ENCODE measurements at places on chromosomes 11 and 22.

DNA sequence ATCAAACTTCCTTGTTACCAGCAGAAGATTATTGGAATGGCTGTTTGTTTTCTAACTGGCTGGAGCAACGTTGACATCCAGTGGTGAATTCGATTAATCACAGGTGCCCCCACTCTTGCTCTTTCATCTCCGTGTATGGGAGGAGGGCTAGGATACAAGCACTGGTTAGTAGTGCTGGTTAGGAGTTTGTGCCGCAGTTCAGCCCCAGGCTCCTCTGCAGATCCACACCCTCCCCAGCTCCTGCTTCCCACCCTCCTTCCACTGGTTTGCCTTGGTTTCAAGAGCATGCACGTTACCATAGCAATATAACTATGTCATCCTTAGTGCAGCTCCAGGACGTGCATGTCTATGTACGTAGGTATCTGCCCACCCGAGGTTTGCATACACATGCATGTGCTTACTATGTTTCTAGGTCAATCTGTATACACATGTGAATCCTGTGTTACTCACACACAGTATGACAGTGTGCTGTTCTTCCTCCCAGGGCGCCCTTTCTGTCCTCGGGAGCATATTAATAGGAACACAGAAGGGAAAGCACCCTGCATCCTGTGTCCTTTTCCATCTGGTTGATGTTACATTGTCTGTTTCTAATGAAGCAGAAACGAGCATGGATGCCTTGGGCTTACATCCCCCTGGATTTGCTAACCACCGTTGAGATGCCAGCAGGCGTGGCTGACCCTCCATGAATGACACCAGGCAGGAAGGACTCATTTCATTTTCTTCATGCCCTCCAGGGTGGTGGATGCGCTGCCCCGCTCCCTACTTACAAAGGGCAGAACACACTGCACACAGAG is 539.3 kb downstream of the OPCML start:
- no peak for DNase-seq

DNA sequence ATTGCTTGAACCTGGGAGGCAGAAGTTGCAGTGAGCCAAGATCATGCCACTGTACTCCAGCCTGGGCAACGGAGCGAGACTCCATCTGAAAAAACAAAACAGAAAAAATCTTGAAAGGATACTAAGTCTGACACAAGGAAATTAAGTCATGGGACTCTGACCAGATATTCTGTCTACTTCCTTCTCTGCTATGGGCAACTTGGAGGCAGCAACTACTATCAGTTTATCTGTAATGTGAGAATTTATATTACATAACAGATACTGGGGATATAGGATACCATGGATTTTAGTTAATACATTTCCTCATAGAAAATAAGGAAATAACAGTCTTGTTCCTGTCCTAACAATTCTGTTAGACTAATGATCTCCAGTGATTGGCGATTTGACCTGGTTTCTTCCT is 1.6 kb upstream of the SGSM3 start:
- DNase-seq, result no peak

DNA sequence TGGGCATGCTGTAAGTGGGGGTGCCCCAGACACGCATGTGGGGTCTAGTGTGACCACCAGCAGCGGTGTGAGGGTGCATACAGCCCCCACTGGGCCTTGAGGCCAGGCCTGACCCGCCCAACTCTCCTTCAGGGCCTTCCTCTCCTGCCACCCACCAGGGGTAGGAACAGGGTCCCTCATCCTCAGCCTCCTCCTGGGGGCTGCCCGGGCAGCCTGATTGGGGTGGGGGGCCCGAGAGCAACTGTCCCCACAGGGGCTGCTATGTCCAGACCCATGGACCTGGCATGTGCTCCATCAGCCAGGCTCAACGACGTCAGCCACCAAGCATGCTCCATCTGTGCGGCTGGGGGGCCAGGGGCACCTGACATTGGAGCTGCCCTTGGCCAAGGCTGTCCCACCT is 27.2 kb downstream of the RTN4R start:
- no peak for DNase-seq

DNA sequence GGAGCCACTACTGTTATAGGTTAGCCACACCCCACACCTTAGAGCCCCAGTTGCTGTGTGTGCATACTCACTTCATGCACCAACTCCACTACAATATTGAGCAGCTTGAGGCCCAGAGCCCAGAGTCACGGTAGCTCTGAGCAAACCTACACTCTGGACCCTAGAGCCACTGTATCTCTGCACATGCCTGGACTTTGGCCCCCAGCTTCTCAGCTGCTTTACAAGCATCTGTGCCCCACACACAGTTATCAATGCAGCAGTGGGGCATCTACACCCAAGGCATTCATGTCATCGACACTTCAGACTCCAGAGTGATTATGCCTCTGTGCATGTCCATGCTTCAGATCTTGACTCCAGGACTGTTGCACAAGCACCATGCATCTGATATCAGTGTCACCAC is 2.3 kb upstream of the OR5B12 start:
- no peak for DNase-seq

GRCh38 chr11:10457901-10458300 is 2.8 kb downstream of the AMPD3 start:
- DNase-seq, result no peak

GRCh38 chr11:20627026-20627425 is 27.6 kb downstream of the SLC6A5 start:
- DNase-seq, result no peak

GRCh38 chr22:29799217-29799680 is 32.1 kb downstream of the UQCR10 start:
- no peak for DNase-seq

- no peak for DNase-seq
Measured at GRCh38 chr11:123448823-123449222, 18.8 kb downstream of the GRAMD1B start.

GRCh38 chr11:83678831-83679584 is 392.8 kb upstream of the CCDC90B start:
- DNase-seq, result no peak

GRCh38 chr11:9529334-9529650 is 44.2 kb upstream of the WEE1 start:
- no peak for DNase-seq

GRCh38 chr22:42288791-42289190 is 18.3 kb upstream of the TCF20 start:
- no peak for DNase-seq

- DNase-seq, result no peak
Measured at GRCh38 chr11:110519796-110520195, 90.0 kb downstream of the FDX1 start.

DNA sequence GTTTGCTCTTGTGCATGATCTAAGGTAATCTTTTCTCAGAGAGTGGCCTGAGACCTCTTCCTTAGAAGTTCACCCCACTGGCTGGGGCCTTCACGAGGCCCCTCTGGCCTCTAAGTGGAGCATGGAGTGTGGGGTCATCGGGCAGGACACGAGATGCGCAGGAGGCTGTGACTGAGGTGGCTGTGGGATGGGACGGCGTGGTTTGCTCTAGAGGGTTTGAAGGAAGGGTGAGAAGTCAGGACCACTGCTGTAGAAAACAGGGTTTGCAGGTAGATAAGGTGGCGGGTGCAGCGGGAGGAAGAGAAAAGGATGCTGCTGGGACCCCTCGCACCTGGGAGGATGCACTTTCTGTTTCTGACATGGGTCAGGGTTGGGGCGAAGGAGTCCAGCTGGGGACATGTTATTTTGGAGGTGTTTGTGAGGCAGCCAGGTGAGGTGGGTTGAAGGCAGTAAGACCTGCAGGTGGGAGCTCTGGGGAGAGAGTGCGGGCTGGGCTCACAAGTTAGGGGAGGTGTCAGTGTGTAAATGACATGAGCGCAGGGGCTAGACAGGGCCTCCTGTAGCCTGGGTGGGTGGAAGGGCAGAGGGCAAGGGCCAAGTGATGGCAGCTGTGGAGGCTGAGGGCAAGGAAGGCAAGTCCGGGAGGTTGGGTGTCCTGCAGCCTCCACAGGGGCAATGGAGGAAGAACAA is 62.5 kb downstream of the KCNQ1 start:
- no peak for DNase-seq
